Activated T-cell treated with anti-CD3 and anti-CD28 coated beads, Interleukin-2, amount 50 U/mL, for 24 hours (primary cell): ENCODE measurements at places on chromosomes 11 and 22.

DNA sequence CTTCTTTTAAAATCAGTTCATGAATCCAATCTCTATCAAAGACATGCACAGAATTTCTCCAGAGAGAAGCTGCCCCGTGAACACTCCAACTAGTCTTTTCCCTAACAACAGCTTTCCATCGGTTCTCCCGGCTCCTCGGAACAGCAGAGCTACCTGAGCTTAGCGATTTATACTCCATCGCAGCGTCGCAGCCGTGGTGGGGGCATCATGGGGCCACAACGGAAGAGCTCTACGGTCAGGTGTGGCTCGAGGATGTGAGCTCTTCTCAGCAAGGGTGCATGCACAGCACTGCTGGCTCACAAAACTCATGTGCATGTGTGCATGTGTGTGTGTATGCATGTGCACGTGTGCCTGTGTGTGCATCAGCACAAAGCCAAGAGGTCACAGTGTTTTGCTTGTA, 11.7 kb upstream of the MOB2 start:
- no peak for DNase-seq

DNA sequence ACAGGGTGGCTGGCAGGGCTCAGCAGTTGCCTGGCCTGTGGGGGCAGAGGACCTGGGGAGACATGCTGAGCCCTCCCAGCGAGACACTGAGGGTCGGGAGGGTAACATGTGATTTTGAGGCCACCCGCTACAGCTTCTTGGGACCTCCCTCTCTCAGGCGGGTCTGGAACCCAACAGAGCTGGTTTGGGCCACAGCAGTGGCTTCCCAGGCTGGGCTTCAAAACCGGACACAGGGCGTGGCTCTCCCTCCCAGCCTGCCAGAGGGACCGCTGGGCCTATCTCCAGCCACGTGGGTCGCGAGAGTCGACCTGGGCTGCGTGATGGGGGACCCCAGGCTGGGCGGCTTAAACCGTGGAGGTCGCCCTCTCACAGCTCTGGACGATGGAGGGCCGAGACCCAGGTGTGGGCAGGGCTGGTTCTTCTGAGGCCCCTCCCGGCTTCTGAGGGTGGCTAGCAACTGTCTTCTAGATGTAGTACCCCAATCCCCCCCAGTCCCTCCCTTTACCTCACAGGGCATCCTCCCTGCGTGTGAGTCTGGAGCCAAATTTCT, 91.7 kb downstream of the KCNQ1 start:
- no peak for DNase-seq

GRCh38 chr11:46948378-46949131, 12.0 kb downstream of the CSTPP1 start:
- DNase-seq, result no peak

DNA sequence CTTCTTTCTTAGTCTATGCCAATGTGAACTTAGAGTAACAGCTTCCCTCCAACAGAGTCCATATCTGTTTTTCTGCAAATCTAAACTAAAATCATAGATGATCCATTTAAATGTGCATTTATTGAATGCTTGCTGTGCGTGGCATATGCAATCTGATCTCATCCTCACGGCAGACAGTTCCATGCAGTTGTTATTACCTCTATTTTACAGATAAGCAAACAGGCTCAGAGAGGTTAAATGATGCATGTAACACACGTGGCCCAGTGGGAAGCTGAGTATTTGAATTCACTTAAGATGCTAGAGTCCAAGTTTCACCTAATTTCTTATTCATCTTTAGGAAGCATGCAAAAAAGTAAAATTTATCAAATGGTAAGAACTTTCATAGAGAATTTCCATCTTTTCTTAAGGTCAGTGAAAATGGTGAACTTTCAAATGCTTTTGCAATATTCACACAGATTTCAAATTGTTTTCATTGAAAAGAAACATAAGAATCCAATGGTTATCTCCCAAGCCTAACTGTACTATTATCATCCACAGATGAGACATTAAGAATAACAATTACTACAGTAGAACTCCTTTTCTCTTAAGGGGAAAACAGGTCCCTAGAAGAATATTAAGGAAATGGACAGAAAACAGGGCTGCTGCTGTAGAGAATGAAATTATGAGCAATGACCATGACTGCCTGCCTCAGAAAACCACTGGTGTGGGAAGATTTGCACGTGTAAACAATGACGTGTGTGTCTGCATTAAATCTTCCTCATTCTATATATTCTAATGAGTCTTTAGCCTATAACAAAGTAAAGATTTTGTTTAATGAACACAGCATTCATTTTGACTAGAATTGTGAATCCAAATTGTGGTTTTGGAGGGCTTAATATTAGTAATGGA, 1171.3 kb downstream of the LRRC4C start:
- DNase-seq, result no peak

DNA sequence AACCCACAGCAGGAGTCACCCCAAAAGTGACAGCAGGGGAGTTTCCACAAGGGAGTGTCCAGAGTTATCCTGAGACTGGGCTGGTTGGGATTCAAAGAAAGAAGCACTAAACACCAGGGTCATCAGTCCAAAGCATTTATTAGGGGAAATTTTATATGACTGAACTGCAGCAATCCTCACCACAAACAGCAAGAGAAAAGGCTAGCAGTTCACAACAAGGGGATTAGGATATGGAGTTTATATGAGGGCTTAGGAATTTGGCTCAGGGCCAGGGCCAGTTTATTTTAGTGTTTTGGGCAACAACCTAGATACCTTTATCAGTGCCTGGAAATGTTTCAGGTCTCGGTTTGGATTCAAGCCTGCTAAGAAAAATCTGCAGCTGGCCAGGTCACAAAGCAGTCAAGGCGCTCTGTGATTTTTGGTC, 4.6 kb upstream of the TMEM126A start:
- no peak for DNase-seq

DNA sequence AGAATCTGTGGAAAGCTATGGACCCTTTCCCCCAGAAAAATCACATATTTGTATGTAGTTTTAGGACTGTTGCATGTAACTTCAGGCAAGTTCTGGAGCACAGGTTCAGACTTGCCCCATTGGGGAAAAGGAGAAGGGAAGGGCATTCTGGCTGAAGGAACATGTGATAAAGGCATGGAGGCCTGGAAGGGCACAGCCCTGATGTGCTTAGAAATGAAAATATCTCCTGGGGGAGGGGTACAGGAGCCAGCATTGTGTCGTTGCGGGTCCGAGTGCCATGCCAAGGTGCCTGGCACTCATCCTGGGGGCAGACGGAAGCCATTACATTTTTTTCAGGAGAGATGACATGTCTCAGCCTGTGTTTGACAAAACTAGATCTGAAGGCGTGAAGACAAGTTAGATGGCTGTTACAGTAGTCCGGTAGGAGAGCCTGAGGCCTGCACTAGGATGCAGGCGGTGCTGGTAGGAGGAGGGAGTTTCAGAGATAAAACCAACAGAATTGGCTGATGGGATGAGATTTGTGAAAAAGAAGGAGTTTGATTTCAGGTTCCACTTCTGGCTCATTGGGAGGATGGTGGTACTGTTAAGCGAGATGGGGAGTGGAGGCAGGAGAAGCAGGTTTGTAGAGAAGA, 96.9 kb downstream of the TEAD1 start:
- DNase-seq, result no peak

GRCh38 chr11:94046796-94047195, 25.6 kb downstream of the HEPHL1 start:
- no peak for DNase-seq

DNA sequence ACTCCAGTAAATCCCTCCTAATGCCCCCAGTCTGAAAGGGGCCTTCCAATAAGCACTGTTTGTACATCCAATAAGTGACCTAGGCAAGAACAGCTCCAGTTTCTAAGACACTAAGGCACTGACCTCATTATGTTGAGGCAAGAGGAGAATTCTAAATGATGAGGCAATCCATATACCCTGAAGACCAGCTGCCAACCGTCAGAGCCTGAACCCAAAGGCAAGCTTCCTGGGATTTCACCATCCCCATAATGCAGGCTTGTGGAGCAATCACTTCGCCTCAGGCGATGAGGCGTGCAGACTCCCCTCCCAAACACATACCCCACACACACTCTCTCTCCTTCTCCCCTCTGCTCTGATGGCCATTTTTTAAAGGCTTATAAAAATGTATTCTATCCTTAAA, 49.5 kb downstream of the LGR4 start:
- no peak for DNase-seq

DNA sequence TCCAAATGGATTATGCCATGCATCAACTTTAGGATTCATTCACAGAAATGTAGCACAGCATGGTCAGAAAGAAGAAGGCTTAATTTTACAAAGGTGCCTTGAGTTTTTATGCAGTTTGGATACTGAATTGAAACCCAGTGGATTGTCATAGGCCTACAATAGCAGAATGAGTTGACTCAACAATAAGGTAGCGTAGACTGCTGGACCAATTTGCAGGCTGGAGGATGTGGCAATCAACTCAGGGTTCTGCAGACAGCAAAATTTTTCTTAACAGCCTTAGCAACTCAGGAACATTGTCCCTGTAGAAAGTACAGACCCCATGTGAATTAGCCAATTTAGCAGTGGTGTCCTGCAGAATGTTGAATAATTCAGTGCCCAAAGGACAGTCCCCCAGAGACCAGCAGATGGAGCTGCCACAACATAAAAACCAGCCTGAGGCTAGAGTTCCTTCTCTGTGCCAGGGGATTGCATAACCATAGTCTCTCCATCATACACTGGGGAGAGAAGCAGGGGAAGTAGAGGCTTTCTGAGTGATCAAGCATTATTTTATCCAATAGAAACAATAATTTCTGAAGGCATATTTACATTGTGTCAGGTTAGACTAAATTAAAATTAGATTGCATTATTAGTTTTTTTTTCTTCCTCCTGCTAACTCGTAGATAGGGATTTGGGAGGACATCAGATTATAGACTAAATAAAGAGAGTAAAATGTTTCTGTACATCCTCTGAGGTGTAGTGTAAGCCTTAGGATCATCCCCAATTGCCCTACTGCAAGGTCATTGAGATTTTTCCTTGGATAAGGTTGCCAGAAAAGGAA, 20.3 kb upstream of the MRPL17 start:
- no peak for DNase-seq

- DNase-seq, result peak; percentile 47
These were observed 8.8 kb upstream of the PLA2G3 start for GRCh38 chr22:31148953-31149627.

DNA sequence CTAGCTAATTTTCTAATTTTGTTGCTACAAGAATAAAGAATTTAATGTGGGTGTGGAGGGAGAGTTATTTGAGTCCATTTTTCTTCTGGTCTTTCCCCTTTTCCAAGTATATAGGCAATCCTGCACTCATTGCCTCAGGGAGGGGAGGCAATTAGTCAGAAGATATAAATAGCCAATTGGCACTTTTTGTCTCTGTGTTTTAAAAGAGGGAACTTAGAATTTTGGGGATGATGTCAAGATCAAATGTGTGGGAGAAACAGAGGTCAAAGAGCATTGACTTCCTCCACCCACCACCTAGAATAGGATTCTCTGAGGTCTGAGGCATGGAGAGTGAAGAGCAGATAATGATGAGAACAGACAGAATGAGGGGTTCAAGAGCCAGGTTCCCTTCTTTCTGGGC, 120.3 kb upstream of the ZC3H12C start:
- no peak for DNase-seq

DNA sequence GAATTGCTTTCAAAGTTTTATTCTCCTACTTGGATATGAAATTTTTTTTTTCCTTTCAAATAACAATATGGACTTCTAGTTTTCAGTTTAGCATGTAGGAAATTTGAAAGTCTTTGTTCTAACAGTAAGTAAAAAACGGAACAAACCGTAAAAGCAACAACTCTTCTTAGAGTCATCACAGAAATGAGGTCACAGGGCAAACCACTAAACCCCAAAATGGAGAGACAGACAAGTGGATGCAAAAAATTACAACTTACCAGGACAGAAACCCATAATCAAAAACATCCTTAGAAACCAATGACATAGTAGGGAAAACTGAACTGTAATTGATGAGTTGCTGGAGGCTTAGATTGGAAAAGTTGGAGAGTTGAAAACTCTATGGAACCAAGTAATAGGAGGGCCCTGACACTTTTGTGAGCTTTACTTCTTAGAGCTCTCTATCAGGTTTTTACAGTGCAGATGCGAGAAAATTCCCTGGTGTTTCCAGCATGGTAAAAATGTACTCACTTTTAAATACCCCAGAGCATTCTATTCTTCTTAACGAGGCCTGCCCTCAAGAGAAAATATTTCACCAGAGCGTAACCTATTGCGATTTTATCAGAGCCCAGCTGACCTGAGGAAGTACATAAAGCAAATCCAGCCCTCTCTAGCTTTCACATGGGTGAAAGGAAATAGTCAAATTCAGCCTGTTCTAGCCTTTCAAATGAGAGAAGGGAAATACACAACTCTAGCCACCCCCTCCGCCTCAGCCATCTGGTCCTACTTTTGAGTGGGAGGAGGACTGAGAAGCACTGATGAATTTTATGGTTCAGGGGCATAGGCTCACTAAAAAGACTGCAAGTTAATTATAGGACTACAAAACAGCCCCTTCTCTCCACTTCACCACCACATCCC, 39.1 kb downstream of the CASP12 start:
- no peak for DNase-seq

DNA sequence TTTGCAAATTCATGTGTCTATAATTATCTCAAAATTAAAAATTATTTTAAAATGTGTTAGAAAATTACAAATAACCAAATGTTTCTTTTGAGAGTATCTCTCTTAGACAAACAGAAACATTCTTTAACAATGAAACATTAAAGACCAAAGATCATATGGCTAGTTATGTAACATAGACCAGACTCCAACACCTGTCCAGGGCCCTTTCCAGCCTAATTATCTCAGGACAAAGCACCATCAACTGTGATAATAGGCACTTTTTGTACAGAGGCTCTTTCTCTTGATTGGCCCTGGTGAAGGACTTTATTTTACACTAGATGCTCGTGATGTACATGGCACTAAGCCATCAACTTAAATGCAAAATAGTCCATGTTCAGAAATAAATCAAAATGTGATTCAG, 5.0 kb upstream of the PLEKHA7 start:
- DNase-seq, result no peak

DNA sequence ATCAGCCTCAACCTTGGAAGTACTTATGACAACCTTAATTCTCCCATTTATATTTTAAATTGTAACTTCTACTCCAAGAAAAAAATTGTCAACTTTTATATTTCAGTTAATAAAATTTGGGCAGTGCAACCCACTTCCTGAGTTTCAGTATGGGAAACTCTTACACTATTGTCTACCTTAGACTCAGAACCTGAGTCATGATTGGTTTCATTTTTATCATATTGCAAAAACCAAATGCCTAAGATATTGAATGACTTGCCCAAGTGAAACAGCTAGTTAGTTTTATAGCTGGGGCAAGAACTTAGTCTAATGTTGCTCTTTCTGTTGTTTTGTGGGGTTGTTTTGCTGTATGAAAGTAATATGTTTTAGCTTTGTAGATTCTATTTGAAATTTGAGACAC, 334.0 kb upstream of the ARHGAP42 start:
- DNase-seq, result no peak

GRCh38 chr11:9740202-9740883, 76.5 kb downstream of the SWAP70 start:
- no peak for DNase-seq
